ENCODE measurements at places on chromosomes 1 and 21.

DNA sequence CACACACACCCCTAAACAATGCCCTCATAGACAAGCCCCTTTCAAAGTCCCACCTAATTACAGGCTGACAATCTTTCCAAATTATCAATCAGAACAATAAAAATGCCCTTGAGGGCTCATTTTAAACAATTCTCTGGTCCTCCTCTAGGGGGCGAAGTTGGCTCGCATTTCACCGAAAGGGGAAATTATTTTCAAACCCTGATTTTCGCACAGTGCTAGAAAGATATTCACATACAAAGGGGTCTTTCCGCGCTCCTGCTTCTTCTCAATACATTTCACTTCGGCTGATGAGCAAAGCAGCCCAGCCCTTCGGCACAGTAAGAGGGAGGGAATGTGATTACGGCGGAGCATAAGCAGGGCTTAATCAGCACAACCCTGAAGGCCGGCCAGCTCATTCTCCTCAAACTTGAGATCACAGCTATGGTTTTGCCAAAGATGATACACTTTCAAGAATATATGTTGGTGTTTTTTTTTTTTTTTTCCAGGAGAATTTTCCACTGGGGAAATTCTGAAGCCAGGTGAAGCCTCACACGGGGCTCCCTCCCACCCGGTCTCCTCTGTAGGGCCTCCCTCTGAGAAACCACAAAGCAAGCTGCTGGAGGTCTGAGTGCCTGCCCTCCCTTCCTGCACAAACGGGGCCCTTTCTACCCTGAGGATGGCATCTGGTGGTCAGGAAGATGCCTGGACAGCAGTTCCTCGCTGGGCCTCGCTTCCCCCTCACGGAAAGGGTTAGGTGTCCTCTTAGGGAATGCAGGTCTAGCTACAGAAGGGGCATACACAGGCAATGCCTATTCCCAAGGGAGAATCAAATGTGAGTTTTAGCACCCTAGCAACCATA is 66.9 kb downstream of the GNG12 start:
- DNase-seq = peak; percentile 6

DNA sequence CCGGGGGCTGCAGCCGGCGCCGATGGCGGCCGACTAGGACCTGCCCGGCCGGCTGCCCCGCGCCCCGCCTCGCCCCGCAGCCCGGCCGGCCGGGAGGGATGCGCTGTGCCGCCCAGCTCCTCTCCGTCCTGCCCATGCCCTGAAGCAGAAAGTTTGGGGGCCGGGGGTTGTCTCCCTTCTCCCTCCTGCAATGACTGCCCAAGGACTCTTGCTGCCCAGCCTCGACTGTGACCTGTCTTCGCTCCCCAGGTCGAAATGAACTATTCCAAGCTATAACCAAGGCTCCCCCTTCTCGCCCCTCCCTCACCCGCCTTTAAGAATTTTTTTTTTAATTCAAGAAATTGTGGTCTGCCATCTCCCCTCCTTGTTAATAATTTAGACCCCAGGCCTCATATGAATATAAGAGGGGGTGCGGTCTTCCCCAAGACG is 361 bp downstream of the TMCC2 start:
- no peak for DNase-seq

GRCh38 chr1:230501242-230501641 is 75.1 kb upstream of the PGBD5 start:
- no peak for DNase-seq

DNA sequence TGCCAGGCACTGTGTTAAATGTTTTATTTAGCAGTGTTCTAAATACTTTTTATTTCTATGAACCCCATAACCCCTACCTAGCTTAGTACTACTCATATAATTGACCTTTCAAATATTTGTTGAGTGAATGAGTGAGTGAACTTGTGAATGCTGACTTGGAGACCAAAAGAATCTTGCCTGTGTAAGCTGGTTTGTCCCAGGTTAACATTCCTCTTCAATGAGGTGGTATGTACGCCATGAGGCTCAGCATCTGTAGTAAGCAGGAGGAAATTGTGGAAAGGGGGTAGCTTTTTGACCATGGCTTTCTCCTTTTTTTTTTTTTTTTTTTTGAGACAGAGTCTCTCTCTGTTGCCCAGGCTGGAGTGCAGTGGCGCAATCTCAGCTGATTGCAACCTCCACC is 14.6 kb downstream of the MED18 start:
- no peak for DNase-seq

- no peak for DNase-seq
These were observed 2.8 kb upstream of the COL18A1 start for GRCh38 chr21:45401916-45402900.

DNA sequence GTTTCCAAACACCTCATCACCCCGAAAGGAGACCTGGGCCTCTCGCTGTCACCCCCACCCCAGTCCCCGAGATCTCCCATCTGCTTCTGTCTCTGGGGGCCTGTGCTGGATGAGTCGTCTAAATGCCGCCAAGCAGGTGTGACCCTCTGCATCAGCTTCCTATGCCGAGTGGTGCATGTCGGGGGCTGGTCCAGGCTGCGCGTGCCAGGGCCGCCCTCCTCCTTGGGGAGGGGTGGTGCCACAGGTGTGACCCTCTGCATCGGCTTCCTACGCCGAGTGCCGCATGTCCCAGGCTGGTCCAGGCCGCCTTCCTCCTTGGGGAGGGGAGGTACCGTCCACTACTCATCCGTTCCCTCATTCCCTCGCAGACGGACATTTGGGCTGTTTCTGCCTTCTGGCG is 115.7 kb downstream of the PRDM16 start:
- DNase-seq = no peak

DNA sequence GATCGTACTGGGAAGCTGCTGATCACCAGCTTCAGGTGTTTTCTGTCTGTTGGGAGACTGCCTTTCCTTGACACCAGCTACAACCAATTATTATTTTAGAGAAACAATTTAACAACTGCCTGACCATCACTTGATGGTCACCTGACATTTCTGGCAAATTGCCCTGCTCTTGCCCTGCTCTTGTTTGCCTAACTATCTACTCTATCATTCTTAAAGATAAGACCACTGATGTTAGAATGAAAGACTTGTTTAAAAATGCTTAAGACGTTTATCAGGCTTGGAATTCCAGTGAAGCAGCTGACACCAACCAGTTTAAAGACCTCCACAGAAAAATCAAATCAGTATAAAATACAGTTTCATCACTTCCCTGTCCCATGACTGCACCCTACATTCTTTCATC is 423.3 kb upstream of the CAMK1G start:
- no peak for DNase-seq

DNA sequence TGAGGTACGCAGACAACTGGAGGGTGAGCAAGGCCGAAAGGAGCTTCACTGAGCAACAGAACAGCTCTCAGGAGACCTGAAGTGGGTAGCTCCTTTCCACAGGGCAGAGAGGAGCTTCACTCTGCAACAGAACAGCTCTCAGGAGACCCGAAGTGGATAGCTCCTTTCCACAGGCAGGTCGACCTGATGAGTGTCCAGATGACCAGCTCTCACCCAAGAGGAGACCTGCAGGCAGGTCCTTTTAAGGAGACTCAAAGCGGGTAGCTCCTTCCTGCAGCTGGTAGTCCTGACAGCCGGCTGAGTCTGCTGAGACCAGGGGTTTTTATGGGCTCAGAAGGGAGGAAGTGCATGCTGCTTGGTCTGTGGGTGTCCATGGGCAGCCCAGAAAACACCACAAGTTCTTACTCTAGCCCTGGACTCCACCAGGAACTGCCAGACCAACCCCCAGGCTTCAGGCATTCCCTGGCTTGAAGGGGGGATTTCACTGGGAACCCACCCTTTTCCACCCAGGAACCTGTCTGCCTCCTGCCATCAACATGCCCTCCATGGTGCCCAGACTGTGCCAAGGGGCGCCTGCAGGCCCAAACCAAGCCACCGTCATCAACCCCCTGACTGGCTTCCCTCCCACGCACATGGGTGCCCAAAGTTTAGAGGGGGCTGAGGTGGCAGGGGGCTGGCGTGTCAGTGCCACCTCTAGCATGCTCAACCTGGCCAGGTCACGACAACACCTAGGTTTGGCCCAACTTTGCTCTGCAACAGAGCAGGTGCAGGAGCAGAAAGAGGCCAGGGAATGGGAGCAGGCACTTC is 43.6 kb downstream of the ZBTB8OS start:
- no peak for DNase-seq

GRCh38 chr1:198829944-198830343 is 191.1 kb downstream of the PTPRC start:
- no peak for DNase-seq

DNA sequence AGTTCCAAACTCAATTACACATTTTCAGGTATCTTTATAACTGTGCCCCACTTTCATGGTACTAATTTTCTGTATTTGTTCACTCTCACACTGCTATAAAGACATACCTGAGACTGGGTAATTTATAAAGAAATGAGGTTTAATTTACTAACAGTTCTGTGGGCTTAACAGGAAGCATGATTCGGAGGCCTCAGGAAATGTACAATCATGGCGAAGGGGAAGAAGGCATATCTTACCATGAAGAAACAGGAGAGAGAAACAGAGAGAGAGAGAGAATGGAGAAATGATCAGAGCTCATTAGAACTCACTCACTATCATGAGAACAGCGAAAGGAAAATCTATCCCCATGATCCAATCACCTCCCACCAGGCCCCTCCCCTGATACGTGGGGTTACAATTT is 874.1 kb upstream of the B3GALT2 start:
- DNase-seq = no peak

GRCh38 chr1:211908453-211908852 is 77.9 kb upstream of the LPGAT1 start:
- DNase-seq = no peak

DNA sequence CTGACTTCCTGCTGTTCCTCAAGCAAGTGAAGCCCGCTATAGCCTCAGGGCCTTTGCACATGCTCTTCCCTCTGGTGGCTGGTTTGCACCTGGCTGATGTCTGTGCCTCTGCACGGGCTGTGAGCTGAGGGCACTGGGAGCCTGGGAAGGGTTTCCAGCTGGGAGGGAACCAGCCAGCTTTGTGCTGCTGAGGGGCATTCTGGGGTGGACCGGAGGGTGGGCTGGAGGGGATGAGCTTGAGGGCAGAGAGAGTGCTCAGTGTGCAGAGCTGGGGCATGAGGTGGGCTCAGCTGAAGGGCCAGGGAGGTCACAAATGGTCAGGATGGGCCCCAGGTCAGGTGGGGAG is 305.7 kb downstream of the MATN1 start:
- no peak for DNase-seq

- DNase-seq = no peak
These were observed 156.3 kb downstream of the PCBP3 start for GRCh38 chr21:45799765-45800338.

- no peak for DNase-seq
These were observed 9.5 kb downstream of the GPR37L1 start for GRCh38 chr1:202131956-202132821.

- DNase-seq = no peak
These were observed at the start of gene DNAH14 for GRCh38 chr1:224929335-224930237. TSS of gene DNAH14 (plus strand) at chr1:224929675. CDS start at chr1:224952703, 23,028 bp downstream.

DNA sequence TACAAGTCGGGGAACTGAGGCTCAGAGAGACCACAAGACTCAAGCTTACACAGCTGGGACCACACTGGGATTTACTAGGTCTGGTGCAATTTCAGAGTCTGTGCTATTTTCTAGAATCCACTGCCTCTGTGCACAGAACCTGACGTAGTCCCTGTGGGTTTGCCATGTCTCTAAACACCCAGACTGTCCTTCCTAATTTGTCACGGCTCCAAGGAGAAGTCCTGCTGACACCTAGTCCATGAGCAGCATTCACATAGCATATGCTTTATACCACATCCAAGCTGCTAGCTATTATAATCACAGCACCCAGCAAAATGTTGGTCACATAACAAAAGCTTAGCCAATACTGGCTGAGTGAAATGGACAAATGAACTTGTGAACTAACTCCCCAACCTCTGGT is 79.0 kb upstream of the HMGB4 start:
- no peak for DNase-seq

DNA sequence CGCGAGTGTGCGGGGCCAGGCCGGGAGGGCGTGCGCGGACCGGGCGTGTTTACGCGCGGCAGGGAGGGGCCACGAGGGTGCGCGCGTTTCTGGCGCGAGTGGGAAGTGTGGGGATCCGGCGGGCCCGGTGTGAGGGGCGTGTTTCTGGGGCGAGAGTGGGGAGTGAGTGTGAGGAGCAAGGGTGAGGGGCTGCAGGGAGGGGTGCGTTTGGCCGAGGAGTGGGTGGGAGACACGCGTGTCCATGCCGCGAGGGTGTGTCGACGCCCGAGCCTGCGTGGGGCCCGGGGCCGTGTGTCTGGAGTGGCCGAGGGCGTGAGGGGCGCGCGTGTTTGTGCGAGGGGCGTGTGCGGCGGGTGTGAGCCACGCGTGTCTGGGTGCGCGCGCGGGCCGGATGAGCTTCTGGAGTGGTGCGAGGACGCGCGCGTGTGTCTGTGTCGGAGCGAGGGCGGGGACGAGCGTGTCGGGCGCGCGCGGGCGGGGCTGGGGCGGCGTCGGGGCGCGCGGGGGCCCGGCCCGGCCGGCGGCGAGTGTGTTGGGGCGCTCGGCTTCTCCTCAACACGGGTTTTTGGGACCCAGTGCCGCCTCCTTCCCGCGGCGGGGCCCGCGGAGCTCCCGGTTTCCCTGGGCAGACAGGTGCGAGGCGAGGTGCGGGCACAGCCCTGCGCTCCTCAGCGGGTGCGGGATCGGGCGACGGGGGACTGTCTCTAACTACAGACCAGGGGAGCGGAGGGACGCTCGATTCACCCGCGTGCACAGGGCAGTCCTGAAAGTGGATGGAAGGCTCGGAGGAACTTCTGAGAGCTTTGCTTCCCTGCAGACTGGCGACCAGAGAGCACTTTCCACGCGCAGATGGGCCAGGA is 65.8 kb upstream of the VAMP3 start:
- DNase-seq = no peak

DNA sequence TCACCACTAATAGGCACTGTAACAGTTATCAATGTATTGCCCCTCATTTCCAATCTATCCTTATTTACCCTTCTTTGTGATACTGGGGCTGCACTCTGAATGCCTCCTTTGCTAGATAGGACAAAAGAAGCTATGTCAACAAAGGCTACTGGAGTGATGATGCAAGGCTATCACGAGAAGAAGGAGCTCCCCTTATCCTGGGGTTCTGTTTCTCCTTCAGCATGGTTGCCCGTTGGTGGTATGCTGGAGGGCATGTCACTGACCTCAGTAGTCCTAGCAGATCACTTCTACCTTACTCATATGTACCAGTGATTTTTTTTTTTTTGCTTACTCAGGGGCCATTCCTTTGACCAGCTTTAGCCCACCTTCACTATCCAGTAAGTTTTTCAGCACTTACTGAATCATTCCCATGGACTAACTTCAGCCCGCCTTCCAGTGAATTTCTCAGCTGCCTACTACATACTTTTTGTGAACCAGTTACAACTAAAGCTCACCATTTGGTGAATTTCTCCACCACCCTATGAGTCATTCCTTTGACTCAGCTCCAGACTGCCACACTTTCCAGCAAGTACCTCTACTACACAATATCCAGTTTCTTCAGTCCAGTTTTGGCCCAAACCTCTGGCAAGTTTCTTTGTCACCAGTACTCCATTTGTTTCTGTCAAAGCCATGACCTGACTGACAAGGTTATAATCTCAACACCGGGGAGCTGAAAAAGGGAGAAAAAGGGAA is 944.5 kb downstream of the KCNT2 start:
- DNase-seq = no peak
